ENCODE measurements at places on chromosomes 12 and 14.

DNA sequence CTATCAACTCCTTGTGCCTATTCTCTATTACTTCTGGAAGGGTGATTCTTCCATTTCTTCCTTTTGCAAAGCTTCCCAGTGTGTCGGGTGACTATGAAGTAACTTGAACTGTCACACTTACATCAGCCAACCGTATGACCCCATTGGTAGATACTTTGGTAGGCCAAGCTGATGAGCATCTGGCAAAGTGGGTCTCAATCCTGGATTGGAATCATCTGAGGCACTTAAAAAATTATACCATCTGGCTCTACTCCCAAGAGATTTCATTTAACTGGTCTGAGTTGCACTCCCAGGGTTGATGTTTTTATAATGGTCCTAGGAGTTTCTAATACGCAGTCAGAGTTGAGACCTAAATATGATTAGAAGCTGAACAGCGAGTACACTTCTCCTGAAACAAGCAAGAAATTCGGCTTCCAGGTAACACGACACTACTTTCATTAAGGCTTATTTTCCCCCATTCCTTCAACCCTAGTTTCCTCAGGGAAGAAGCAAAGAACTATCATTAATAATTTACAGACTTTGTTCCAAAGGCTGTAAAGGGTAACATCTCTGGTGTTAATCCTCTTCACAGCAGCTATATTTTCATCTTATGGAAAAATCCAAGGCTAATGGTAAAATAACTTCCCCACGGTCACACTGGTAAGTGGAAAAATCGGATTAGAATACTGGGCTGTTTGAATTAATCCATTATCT lies 76.8 kb downstream of the PDE6H start:
- no peak for ATAC-seq

- ATAC-seq = peak; percentile 12
These were observed 88.1 kb downstream of the BCL2L14 start for GRCh38 chr12:12158858-12159257.

DNA sequence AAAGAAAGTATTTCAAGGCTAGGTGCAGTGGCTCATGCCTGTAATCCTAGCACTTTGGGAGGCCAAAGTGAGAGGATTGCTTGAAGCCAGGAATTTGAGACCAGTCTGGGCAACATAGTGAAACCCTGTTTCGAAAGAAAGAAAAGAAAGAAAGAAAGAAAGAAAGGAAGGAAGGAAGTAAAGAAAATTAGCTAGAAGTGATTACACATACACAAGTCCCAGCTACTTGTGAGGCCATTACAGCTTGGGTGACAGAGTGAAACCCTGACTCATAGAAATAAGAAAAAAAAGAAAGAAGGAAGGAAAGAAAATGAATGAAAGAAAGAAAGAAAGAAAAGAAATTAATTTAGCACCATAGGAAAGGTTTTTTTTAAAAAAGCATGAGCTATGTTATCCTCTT lies 33.3 kb upstream of the PPP1CC start:
- ATAC-seq = no peak

DNA sequence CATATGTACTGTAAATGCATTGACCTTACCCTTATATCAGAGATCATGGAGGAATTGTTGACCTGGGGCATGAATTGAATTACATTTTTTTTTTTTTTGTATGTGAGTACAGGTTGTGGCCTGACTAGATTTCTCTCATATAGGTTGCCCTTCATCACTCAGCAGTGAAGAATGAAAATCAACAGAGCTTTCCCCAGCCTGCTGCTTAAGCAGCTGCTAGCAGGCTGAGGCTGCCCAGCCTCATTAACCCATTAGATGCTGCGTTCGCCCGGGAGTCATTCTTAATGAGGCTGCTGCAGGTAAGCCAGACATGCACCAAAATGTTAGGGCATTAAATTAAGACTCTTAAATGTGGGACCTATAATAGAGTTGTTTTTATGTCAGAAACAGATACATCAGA lies 236.0 kb downstream of the ETNK1 start:
- no peak for ATAC-seq

- no peak for ATAC-seq
These were observed 10.0 kb upstream of the KRT82 start for GRCh38 chr12:52415870-52416750.

DNA sequence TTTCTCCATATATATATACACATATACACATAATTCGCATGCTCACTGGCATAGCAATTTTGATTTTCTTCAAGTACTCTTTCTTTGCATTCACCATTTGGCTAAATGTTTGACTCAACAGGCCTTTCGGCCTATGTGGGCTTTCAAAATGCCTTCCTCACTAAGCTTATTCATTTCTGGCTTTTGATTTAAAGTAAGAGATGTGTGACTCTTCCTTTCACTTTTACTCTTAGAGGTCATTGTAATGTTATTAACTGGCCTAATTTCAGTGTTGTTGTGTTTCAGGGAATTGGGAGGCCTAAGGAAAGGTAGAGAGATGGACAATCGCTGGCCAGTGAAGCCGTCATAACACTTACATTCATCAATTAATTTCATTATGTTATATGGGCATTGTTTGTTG lies 14.5 kb upstream of the KLRD1 start:
- no peak for ATAC-seq

GRCh38 chr14:73760598-73761586 lies 46.7 kb upstream of the PNMA1 start:
- no peak for ATAC-seq

DNA sequence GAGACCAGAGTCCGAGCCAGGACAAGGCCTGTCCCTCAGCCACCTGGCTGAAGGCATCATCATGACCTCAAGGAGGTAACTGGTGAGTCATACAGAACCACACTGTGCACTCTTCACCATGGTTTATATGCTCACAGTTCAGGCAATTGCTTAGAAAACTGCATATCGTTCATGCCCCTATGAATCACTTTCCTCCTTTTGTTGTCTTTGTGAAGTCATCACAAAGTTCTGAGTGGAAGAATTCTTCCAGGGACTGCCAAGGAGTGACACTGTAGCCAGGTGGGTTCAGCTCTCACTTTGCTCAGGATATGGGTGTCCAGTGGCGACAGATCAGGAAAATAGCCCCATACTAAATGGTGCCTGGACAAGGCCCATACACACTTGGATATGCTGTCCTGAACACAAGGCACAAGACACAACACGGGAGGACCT lies 92.5 kb downstream of the DPF3 start:
- no peak for ATAC-seq

DNA sequence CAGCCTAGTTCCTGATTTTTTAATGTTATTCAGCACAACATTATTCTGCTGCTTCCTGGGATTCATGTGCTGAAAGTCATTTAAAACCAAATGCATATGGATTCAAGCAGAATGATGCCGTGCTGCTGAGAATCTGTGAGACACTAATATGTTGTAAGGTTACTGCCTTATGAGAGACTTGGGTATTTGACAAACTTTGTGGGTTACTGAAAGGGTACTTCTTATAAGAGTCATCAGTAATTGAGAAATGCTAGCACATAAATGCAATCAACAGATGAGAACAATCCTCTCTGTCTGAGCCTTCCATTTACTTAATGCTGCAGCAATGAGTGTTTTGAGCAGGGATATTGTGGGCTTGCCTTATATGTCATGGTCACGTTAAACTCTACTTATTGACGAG lies 175.7 kb downstream of the NPAS3 start:
- no peak for ATAC-seq

DNA sequence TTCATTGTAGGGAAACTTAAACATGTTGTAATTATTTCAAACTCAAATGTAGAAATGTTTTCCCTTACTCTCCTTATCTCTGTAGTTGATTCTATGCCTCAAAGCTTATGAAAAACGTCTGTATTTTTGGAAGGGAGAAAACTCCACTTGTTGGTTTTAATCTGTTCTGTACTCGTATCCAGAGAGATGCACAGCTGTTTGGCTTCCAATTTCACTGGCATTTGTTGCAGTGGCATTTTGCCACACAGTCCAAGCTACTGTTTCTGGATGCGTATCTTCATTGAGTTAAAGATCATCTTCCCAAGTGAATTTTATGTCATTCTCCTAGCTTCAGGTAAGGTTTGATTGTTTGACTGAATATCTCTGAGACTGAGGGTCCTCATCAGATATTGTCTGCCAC lies 481.4 kb downstream of the TRHDE start:
- ATAC-seq = no peak

- ATAC-seq = no peak
These were observed 68.5 kb downstream of the PKP2 start for GRCh38 chr12:32828120-32828519.

- peak; percentile 81 for ATAC-seq
These were observed 86.5 kb upstream of the FOXN3 start for GRCh38 chr14:89503431-89503996.

- no peak for ATAC-seq
These were observed 58.3 kb downstream of the TMCC3 start for GRCh38 chr12:94592080-94592479.

DNA sequence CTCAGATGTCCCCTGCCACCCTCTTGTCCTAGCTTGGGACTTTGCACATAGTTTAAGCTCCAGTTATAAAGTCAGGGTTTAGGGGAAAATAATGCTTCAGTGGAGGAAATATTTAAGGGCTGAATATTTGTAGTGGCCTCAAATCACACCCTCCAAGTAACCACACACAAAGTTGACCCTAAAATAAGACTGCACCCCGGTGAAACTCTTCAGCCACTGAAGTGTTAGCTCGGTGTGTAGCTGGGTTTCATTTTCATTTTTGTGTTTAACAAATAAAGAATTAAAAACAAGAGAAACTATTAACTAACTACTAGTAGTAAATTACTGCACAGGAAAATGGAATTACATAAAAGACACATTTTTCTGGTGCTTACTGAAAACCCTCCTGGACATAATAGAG lies 14.8 kb upstream of the BCL11B start:
- no peak for ATAC-seq

DNA sequence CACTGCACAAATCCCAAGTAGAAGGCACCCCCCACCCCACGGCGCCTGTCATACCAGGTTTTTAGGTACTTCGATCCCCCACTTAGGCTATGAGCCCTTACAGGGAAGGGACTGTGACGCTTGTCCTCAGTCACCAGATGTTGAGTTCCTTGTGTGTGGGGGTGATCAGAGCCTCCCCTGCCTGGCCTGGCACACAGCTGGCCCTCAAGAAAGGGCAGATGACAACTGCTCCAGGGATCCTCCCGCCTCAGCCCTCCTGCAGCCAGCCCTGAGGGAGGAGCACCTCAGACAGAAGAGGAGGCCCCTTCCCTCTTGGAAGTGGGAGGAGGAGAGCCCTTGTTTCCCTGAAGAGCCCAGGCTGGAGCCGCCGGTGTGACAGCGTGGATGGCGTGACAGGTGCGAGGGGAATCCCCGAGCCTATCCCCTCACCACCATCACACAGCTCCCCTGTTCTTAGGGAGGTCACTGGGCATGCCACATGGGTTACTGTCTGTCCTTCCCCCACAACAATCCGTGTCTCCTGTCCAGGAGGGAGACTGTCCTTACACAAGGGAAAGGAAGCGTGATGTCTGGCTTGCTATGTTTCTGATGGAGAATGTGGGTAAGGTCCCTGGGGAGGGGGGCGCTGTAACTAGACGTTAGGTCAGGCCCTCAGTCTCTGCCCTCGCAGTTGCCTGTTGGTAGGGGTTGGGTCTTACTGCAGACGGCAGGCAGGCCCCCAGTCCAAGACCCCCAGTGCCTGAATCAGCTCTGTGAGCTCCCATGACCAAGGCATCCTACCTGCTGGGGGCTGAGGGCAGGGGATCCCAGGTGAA lies 31.4 kb downstream of the P2RX4 start:
- ATAC-seq = no peak

DNA sequence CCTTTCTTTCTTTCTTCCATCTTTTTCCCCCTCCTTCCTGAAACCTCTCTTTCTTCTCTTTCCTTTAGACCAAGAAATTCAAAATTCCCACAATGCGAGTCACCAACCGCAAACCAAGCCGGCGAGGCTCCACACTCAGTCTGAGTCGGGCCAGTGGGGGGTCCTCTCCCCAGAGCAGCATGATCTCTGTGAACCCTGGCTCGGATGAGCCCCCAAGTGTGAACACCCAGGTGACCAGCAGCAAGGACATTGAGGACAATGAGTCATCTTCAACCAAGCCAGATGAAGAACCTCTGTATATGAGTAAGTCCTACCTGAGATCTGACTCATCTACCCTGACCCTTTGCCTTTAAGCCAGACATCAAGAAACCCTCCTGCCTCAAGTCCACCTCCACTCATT lies 88.6 kb upstream of the TMEM233 start:
- ATAC-seq = no peak

DNA sequence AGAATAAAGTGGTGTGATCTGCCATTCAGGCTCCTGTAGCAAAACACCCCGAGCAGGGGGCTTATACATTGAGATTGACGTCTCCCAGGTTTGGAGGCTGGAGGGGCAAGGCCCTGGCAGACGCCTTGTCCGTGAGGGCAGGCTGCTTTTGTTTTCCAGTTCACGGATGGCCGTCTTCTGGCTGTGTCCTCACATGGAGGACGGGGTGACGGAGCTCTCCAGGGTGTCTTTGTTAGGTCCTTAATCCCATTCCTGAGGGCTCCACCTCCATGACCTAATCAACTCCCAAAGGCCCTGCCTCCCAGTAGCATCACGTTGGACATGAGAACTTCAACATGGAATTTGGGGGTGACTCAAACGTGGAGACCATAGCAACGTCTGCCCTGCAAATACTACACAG lies 147.7 kb downstream of the KIF26A start:
- ATAC-seq = no peak

- no peak for ATAC-seq
These were observed 2.0 kb downstream of the AQP6 start for GRCh38 chr12:49974677-49975317.

DNA sequence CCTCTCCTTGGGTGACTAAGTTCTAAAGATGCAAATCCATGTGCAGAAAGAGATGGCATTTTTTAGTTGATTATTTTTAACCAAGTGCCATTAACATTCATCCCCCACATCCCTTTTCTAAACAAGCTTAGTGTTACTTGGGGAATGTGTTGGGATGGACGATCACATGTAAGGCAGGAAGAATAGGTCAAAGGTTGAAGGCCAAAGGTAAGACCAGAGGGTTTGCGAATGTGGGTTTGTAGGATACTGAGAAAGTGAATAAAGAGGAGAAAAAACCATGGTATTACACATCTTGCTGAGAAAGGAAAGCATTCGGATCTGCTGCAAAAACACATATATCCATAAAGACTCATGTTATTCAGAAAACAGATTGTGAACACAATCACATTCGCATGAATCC lies 111.6 kb downstream of the GCH1 start:
- no peak for ATAC-seq

GRCh38 chr12:68880660-68881325 lies 52.2 kb downstream of the CPM start:
- no peak for ATAC-seq
